ENCODE measurements at places on chromosomes 6 and 20.

DNA sequence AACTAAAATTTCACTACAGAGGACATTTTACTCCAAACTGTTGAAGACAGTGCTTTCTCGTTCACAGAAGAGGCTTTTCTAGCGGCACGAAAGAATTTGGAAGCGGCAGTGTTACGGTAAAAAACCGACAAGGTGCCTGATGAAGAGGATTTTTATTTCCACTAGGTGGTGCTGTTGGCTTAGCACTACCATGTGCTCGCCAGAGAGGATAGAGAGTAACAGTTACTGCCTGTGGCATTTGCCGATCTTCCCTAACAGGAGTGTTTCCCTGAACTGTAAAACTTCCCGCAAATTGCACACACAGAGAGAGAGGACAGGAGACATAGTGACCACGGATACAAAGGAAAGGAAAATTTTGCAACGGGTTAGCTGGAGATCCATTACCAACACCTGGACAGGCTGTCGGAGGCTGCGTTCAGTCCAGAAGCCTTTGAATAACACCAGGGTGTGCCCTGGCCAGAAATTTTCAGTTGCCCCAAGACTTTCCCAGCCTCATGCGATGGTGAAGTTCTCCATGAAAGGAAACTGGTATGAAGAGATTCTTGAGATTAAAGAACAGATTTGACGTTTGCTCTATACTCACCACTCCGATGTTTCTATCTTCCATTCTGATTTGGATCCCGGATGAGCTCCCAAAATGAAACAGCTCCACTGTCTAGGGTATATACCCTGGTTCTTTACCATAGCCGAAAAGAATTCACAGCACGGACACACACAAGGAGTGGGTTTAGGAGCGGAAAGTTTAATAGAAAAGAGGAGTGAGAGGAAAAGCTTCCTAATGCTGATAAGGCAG is 48.1 kb downstream of the HLA-DPB1 start:
- no peak for DNase-seq

GRCh38 chr6:2725999-2726567 is 24.6 kb downstream of the MYLK4 start:
- no peak for DNase-seq

DNA sequence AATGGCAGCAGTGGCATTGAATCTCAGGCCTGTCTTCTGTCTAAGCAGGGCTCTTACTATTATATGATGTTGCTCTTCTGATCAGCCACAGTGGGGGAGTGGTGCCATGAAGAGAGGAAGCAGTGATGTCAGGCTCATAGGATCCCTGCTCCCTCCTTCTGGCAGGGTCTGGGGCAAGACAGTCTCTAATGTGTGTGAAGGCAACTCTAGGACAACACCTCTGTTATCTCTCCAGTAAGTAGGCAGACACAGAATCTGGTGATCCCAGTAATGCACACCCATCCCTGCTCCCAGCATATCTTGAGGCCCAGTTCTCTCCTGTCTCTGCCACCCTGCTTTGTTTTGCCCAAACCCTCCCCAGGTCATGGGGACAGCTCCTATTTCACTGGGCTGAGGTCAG is 8.8 kb downstream of the C20orf202 start:
- no peak for DNase-seq

- no peak for DNase-seq
Observed at GRCh38 chr6:125346926-125347563, 45.3 kb upstream of the HDDC2 start.

GRCh38 chr20:16308754-16309153 is 264.5 kb downstream of the KIF16B start:
- no peak for DNase-seq

DNA sequence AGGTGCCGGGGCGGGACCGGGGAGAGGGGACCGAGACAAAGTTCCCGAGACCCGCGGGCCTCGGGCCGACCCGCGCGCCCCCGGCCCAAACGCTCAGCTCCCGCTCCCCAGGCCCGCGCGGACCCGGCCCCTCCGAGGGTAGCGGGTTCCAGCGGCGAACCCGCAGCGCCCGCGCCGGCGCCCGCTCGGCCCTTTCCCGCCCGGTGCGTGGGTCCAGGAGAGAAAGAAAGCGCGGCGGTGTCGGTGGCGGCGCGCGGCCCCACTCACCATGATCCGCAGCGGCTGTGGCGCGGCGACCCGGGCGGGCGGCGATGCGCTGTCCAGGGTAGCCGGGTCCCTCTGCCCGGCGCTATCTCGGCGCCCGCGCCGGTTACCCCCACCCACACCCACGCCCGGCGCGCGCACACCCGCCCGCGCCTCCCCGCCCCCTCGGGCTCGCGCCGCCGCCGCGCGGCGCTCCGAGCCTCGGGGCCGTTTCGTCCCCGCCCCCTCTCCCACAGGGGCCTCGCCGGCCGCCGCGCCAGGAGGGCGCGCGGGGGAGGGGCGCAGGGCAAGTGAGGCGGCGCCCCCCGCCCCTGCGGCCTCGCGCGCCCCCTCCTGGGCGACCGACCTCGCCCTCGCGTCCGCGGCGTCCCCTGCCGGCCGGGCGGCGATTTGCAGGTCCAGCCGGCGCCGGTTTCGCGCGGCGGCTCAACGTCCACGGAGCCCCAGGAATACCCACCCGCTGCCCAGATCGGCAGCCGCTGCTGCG is at the start of gene ELOVL2:
Gene ELOVL2 (minus strand): TSS at position 345 of the 751 bp plus-strand sequence. CDS start 75 bp downstream, at position 270.
- no peak for DNase-seq

DNA sequence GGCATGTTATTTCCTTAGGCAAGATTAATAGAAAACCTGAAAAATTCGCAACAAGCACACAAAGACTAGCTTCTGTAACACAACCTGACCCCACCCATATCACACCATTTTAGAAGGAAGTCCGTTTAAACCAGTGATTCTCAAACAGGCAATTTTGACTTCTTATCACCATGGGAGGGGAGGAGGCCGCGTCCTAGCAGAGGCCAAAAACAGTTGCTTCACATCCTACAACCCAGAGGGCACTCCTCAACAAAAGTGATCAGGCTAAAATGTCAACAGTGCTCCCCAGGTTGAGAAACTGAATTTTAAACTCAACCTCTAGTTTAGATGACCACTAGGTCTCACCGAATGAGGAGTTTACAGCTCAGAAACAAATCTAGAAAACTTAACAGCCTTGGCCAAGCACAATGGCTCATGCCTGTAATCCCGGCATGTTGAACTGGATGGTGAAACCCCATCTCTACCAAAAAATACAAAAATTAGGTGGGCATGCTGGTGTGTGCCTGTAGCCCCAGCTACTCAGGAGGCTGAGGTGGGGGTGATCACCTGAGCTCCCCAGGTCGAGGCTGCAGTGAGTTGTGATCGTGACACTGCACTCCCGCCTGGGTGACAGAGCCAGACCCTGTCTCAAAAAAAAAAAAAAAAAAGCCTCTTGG is 3.4 kb downstream of the SNX5 start:
- DNase-seq, result no peak

GRCh38 chr20:57922083-57922482 is 212.3 kb upstream of the PMEPA1 start:
- no peak for DNase-seq

- DNase-seq, result no peak
Observed at GRCh38 chr6:100465701-100466409, 1.1 kb upstream of the SIM1 start.

- no peak for DNase-seq
Observed at GRCh38 chr6:13234130-13234529, 94.2 kb downstream of the TBC1D7 start.

DNA sequence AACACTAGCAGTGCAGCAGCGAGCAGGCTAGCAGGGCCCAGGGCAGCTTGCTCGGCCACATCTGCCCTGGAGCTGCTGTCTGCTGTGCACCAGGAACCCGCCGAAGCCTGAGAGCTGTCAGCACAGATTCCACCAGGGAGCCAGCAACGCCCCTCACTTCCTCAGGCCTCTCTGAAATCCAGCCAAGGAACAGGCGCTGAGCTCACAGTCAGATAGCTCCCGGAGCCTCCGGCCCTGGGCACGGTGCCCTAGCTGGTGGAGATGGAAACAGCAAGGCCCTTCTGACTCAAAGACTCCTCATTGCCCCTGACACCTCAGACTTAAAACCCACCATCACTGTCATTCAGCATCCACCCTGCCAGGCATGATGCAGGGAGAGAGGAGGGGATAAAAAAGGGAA is 839.4 kb downstream of the MAFB start:
- DNase-seq, result no peak

DNA sequence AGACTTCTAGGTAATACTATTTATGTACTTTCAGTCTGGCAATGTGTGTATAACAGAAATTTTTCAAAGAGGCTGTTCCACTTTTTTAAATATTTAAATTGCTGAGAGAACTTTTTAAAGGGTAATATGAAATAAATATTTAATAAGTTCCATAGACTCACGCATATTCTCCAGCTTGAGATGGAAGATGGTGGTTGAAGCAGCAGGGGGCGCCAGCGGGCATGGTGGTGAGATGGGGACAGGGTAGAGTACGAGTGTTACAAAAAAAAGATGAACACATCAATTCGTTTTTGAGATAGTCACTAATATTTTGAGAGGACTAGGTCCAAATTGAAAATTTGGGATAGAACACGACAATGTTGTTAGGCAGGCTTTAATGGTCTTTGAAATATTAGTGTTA is 68.4 kb downstream of the RSPO3 start:
- DNase-seq, result peak; percentile 57

- no peak for DNase-seq
Observed at GRCh38 chr6:169862892-169863525, 111.6 kb downstream of the ERMARD start.

DNA sequence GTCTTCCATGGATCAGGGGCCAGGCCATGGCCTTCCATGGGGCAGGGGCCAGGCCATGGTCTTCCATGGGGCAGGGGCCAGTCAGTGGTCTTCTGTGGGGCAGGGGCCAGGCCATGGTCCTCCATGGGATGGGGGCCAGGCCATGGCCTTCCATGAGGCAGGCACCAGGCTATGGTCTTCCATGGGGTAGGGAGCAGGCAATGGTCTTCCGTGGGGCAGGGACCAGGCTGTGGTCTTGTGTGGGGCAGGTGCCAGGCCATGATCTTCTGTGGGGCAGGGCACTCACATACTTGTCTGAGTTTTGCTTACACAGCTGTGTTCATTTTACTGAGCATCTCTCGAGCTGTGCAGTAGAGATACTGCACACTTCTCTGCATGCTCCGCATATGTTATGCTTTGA is 57.3 kb upstream of the THBS2 start:
- no peak for DNase-seq

DNA sequence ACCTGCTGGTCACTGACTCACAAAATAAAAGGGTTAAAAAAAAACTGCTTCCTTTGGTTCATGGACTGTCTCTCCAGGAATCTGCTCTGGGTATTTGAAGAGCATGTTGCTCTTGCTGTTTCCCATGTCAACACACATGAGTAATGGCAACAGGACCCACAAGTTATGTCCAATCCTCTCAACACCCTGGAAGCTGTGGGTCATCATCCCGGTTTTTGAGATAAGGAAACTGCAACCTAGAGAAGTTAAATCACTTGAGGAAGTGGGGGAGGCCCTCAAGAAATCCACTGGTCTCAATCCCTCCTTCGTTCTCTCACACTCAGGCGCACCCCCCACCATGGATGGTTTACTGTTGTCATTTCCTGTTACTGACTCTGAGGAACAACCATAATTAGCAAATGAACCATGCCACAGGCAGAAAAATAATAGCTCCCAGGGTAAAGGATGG is 12.4 kb downstream of the MAP1LC3A start:
- no peak for DNase-seq

DNA sequence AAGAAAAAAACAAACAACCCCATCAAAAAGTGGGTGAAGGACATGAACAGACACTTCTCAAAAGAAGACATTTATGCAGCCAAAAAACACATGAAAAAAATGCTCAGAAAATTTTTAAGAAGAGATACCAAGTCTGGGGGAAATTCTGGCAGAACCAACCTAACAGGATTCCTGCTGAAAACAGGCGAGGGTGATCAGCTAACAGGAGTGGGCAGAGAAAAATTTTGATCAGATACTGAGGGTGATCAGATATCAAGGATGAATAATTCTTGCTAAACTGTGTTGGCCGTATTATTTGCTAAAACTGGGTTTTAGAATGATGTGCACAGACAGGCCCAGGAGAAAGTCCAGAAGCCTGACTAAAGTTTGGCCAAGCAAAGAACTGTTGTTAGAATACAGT is 557.3 kb downstream of the CD109 start:
- DNase-seq, result no peak

GRCh38 chr6:117270055-117270842 is 4.9 kb downstream of the VGLL2 start:
- DNase-seq, result no peak

DNA sequence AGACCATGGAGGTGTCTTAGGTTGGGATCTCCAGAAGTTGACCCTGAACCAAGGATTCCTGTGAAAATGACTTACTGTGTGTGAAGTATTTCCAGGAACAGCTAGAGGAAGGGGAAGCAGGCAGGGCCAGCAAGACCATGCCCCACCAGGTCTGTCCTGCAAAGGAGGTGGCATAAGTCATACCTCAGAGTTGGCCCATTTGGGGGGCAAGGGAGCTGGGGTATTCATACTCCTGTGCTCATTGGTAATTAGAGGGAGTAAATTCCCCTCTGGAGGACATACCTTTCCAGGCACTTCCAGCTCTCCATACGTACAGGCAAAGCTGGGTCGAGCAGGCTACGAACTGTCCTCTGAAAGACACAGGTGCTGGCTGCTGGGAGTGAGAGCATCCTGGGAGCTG is 72.4 kb downstream of the STK35 start:
- no peak for DNase-seq

GRCh38 chr20:22546344-22546743 is 38.0 kb downstream of the FOXA2 start:
- no peak for DNase-seq

DNA sequence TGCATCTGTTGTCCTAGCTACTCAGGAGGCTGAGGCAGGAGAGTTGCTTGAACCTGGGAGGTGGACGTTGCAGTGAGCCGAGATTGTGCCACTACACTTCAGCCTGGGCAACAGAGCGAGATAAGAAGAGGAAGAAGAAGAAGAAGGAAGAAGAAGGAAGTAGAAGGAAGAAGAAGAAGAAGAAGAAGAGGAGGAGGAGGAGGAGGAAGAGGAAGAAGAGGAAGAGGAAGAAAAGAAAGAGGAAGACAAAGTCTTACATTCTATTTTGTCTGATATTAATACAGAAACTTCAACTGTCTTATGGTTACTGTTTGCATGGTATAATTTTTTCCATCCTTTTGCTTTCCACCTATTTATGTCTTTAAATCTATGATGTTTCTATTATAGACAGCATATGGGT is 7.2 kb upstream of the NELFCD start:
- DNase-seq, result no peak

DNA sequence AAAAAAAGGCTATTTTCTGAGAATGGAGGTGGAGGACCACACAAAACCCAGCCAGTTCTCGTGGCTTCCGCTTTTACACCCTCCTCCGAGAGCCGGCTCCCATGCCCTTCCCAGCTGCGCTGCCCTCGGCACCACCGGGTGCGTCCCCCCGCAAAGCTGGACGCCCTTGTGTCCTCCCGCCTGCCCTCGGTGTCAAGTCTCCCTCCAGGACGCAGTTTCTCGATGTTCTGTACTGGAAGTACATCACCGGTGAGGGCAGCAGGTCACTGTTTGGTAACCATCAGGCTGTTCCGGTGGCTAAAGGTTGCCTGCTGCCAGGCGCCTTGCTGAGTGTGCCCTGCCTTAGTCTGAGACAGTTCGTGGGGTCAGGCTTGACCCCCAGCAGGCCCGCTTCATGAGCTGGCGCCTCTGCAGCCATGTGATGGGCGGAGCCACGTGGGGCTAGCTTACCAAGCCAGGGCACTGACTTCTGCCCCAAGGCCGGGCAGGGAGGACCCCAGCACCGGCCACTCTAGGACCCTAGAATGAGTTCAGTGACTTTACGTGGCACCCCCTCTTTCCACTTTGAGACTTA is 34.6 kb downstream of the RREB1 start:
- DNase-seq, result no peak
